Parietal lobe (tissue), 2 donors: ENCODE measurements at places on chromosomes 2 and 18. TPM values are rescaled to one million over a fixed set of nuclear protein-coding genes. Genes with fewer than 3 reads are reported as not detected.

Gene HJURP
- 3.8 TPM for total RNA-seq

Gene METTL21A
- 11.3 TPM for total RNA-seq

Gene GBX2
- total RNA-seq, result not detected

Gene PPP1R1C
- 0.94 TPM for total RNA-seq

Gene REG3G
- total RNA-seq, result not detected

Gene GMPPA
- 11.3 TPM for total RNA-seq

Gene TEX44
- not detected for total RNA-seq

Gene PLEK
- total RNA-seq, result 0.94 TPM

Gene PTH2R
- 2.8 TPM for total RNA-seq

Gene THSD7B
- total RNA-seq, result 31.3 TPM

Gene CHN1
- total RNA-seq, result 49.1 TPM

Gene AAMP
- 82.0 TPM for total RNA-seq

Gene SNTG2
- 8.5 TPM for total RNA-seq

Gene NPHP1
- total RNA-seq, result 6.3 TPM

Gene TCF23
- total RNA-seq, result not detected

Gene SCN3A
- total RNA-seq, result 313 TPM

Gene DCDC2C
- total RNA-seq, result 1.6 TPM
